ENCODE measurements at places on chromosomes 4 and X. TPM values are rescaled to one million over a fixed set of nuclear protein-coding genes. Genes with fewer than 3 reads are reported as not detected.

EMCN gene
- polyA plus RNA-seq, result 0.28 TPM

GRCh38 chrX:132330156-132330729 is 111.0 kb upstream of the RAP2C start:
- no peak for DNase-seq
- H3K4me1 ChIP-seq, result no peaks in the 10 kb centered on the region
- H3K27me3 ChIP-seq, result no peaks in the 10 kb centered on the region
- H3K36me3 ChIP-seq, result no peaks in the 10 kb centered on the region

- H3K4me1 ChIP-seq, result peaks cover 6% of the 10 kb centered on the region
- no peak for DNase-seq
- H3K27ac ChIP-seq, result no peak overlapping the region
- no peaks in the 10 kb centered on the region for H3K36me3 ChIP-seq
Measured at GRCh38 chr4:120886191-120886590, 36.3 kb downstream of the PRDM5 start.

MAML3 gene
- polyA plus RNA-seq, result 9.6 TPM

DNA sequence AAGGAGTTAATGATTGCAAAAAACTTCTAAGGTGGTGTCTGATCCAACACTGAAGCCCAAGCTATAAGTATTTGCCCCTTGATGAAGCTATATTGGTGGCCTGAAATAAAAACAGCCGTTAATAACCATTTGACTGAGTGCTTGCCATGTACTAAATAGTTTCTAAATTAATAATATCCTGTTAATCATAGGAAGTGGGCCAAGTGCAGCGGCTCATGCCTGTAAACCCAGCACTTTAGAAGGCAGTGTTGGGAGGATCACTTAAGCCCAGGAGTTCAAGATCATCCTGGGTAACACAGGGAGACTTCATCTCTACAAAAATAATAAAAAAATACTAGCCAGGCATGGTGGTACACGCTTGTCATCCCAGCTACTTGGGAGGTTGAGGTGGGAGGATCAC is 8.3 kb downstream of the NDP start:
- H3K27me3 ChIP-seq, result no peaks in the 10 kb centered on the region
- H3K27ac ChIP-seq, result no peak overlapping the region
- no peak overlapping the region for H3K4me3 ChIP-seq
- DNase-seq, result no peak

MAGEA12 gene
- not detected for polyA plus RNA-seq

DNA sequence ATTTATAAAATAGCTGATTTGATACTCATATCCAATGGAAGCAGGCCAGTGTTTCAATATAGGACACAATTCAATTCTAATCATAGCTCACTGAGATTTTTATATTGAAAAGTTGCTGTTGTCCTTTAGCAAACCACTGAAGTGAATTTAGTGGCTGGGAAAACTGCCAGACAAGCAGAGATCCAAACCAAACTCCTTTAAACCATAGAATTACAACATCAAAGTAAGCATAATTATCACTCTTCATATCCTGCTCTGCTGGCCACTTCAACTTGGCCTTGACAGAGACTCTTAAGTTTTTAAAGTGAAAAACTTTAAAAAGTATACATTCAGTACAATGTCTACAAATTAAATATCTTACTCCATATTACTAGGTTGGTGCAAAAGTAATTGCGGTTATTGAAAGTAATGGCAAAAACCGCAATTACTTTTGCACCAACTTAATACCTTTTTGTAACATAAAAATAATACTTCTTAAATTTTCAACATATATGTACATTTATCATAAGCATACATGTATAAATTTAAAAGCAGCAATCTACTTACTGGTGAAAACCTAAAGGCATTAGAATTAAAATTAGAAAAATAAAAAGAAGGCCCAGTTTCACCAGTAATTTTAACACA is 433.0 kb downstream of the PCDH10 start:
- no peak for DNase-seq
- H3K4me3 ChIP-seq, result no peak overlapping the region
- no peaks in the 10 kb centered on the region for H3K4me1 ChIP-seq
- no peaks in the 10 kb centered on the region for H3K36me3 ChIP-seq

DNA sequence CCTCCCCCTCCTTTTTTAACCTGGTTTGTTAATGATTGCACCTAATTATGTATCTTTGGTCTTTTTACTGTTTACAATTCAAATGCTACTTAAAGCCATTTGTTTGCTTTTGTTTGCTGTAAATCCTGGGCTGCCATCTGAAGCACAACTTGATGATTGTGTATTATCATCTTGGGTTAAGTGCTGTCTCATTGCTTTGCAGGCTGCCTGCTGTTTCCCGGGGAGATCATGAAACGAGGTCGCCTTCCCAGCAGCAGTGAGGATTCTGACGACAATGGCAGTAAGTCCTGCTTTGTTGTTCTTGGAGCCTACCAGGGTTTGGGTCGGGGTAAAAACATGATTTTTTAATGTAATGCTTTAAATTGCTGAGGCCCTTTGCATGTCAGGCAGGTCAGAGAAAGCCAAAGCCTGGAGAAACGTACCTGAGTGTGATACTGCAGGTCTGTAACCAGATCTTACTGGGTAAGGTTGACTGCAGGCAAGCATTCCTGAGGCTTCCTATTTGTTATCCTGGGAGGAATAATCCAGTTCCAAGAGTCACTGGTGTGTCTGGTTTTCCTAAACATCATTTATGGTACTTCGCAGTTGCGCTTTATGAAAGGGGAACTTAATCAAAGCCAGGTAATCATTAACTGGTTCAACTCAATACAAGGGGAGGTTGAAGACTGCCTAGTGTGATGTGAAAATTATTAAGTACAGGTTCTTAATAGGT is 22.2 kb downstream of the JADE1 start:
- H3K36me3 ChIP-seq, result no peaks in the 10 kb centered on the region
- H3K27ac ChIP-seq, result no peak overlapping the region
- no peaks in the 10 kb centered on the region for H3K4me1 ChIP-seq

DNA sequence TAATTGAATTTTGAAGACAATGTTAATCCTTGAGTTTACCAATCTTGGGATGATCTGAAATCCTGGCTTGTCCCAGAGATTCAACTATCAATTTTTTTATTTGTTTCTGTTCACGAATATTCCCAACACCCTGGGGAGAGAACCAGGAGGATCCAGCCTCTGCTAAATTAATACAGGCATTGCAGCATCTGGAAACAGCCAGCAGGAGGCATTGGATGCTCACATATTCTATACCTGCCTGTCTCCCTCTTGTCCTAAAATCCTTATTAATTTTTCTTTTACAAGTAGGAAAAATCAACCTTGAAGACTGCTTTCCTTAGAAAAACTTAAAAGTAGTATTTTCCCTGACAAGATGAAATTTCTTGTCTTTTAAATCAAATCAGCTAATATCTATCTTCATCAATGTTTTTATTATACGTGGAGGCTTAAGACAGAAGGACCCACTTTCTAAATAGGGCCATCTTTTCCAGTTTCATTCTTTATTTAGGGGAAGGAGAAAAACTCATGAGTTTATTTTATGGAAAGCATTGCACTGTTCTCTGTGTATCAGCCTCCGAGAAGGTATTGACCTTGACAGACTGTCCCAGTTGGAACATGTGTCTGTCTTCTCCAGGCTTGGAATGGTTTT is 102.4 kb downstream of the CLNK start:
- no peaks in the 10 kb centered on the region for H3K27me3 ChIP-seq
- H3K27ac ChIP-seq, result no peak overlapping the region
- H3K4me1 ChIP-seq, result no peaks in the 10 kb centered on the region
- DNase-seq, result peak; percentile 74

DNA sequence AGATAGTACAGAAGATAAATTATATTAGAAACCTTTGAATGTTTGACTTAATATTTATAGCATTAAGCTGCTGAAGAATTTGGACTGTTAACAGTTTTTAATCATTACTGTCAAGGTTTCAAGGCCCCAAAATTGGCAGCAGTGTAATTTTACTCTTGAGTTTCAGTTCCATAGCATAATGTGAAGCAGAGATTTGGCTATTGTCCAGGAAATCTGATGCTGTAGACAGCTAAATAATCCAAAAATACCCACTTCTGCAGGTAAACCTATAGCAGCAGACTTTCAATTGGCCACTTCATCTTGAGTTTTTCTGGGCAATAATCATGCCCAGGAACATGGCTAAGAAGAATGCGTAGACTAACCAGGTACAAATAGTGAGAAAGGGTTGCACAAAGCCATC is 85.0 kb downstream of the RCHY1 start:
- H3K4me1 ChIP-seq, result peaks cover 14% of the 10 kb centered on the region
- no peaks in the 10 kb centered on the region for H3K27me3 ChIP-seq
- H3K4me3 ChIP-seq, result no peak overlapping the region
- no peak for DNase-seq
- no peaks in the 10 kb centered on the region for H3K36me3 ChIP-seq
- no peak overlapping the region for H3K27ac ChIP-seq

GRCh38 chr4:74805601-74806000 is 11.3 kb upstream of the BTC start:
- peak; percentile 77 for DNase-seq
- H3K27ac ChIP-seq, result no peak overlapping the region
- H3K4me3 ChIP-seq, result no peak overlapping the region
- no peaks in the 10 kb centered on the region for H3K4me1 ChIP-seq
- H3K27me3 ChIP-seq, result no peaks in the 10 kb centered on the region

GRCh38 chr4:177404986-177405385 is 37.3 kb downstream of the AGA start:
- H3K27me3 ChIP-seq, result no peaks in the 10 kb centered on the region
- DNase-seq, result peak; percentile 30
- H3K4me1 ChIP-seq, result peaks cover 6% of the 10 kb centered on the region
- H3K27ac ChIP-seq, result no peak overlapping the region
- no peak overlapping the region for H3K4me3 ChIP-seq

- no peak overlapping the region for H3K4me3 ChIP-seq
- H3K4me1 ChIP-seq, result no peaks in the 10 kb centered on the region
- H3K27me3 ChIP-seq, result no peaks in the 10 kb centered on the region
- no peaks in the 10 kb centered on the region for H3K36me3 ChIP-seq
- H3K27ac ChIP-seq, result no peak overlapping the region
- no peak for DNase-seq
Measured at GRCh38 chrX:138986866-138987265, 275.3 kb upstream of the FGF13 start.

GRCh38 chrX:110287605-110288004 is 30.3 kb downstream of the AMMECR1 start:
- H3K36me3 ChIP-seq, result no peaks in the 10 kb centered on the region
- no peak overlapping the region for H3K27ac ChIP-seq
- no peaks in the 10 kb centered on the region for H3K27me3 ChIP-seq
- no peak for DNase-seq
- no peak overlapping the region for H3K4me3 ChIP-seq

SSX3 gene
- polyA plus RNA-seq, result not detected

DNA sequence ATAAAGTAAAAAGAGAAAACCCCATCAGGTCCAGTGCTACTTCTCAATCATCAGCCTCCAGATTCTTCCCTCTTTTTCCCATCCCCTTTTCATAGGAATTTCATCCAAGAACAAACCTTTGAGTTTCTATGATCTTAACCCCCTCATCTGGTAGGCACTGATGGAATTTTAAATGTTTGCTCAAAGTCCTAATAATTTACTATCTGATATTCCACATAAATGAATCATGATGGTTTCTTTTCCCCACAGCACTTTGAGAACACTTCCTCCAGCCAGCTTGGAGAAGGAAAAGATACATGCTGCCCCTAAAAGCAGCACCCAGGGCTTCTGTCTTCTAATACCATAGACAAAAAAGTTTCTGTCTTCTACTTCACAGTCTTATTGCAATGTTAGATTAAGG is 19.4 kb upstream of the KLHL8 start:
- H3K27ac ChIP-seq, result no peak overlapping the region
- no peaks in the 10 kb centered on the region for H3K4me1 ChIP-seq
- H3K4me3 ChIP-seq, result no peak overlapping the region
- no peaks in the 10 kb centered on the region for H3K36me3 ChIP-seq
- no peaks in the 10 kb centered on the region for H3K27me3 ChIP-seq

- H3K27me3 ChIP-seq, result no peaks in the 10 kb centered on the region
- no peak for DNase-seq
- H3K36me3 ChIP-seq, result no peaks in the 10 kb centered on the region
- no peak overlapping the region for H3K4me3 ChIP-seq
- H3K27ac ChIP-seq, result no peak overlapping the region
- no peaks in the 10 kb centered on the region for H3K4me1 ChIP-seq
Measured at GRCh38 chr4:48634688-48635308, 144.7 kb downstream of the ZAR1 start.

DNA sequence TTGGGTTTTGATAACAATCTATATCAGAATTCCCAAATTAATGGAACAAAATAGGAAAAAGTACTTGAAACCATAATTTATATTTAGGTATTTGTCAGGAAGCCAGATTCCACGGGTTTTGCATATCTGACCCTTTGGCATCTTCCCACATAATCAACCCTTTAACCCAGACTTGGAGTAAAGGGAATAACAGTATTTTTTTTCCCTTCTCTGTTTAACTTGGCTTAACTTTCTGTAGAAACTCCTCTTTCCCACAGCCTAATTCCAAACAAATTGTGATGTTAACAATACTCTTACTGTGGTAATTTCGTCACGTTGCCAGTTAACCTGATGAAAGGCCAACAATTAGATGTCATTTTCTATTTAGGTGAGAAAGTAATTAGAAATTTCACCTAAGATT is 49.4 kb upstream of the GUCY1A1 start:
- no peaks in the 10 kb centered on the region for H3K27me3 ChIP-seq
- H3K36me3 ChIP-seq, result no peaks in the 10 kb centered on the region
- peaks cover 16% of the 10 kb centered on the region for H3K4me1 ChIP-seq
- DNase-seq, result no peak
- H3K4me3 ChIP-seq, result no peak overlapping the region

- no peak overlapping the region for H3K27ac ChIP-seq
- no peak overlapping the region for H3K4me3 ChIP-seq
- H3K36me3 ChIP-seq, result no peaks in the 10 kb centered on the region
- no peaks in the 10 kb centered on the region for H3K4me1 ChIP-seq
Measured at GRCh38 chrX:20080277-20080676, 36.4 kb downstream of the MAP7D2 start.

- no peaks in the 10 kb centered on the region for H3K4me1 ChIP-seq
- no peaks in the 10 kb centered on the region for H3K27me3 ChIP-seq
- no peaks in the 10 kb centered on the region for H3K36me3 ChIP-seq
- H3K4me3 ChIP-seq, result no peak overlapping the region
- no peak for DNase-seq
Measured at GRCh38 chrX:108704839-108705238, 31.5 kb downstream of the IRS4 start.

GBA3 gene
- polyA plus RNA-seq, result not detected

NWD2 gene
- polyA plus RNA-seq, result not detected

DNA sequence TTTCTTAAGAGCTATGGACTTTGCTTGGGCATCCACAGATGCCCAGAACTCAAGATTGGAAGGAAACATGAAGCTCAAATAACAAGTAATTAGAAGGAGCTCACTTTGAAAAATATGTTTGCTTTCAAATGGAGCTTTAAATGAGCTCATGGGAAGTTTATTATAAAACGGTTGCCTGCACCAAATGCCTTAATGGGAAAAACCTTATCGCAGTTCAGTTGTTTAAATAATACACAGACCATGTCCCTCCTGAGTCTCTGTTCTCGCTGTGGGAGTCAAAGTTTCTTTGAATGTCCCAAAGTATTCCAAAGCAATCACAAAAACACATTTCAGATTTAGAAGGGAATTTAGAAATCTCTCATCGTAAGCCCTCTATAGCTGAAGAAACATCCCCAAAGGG is 31.6 kb upstream of the STIM2 start:
- peaks cover 9% of the 10 kb centered on the region for H3K4me1 ChIP-seq
